Stimulated activated CD8-positive, alpha-beta memory T cell treated with anti-CD3 and anti-CD28 coated beads, Interleukin-12 subunit alpha, Interleukin-12 subunit beta, amount 100 ng/mL, for 4 hours (primary cell): ENCODE measurements at places on chromosomes 7 and 10.

GRCh38 chr7:127979728-127980126, 51.5 kb downstream of the LRRC4 start:
- DNase-seq: no peak

DNA sequence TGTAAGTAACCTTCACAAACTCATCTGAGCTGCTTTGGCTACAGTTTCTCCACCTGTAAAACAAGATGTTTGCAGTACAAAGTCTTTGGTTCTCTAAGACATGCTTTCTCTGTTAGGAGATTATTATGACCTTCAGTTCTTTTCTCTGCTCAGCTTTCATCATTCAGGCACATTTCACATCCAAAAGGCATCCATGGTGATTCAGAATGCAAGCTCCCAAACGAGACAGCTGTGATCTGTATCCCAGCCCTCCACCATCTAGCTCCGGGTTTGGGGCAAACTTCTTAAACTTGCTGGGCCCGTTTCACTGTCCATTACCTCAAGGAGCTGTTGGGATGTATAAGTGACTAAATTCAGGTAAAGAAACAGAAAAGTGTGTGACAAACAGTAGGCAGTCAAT, 95.8 kb upstream of the COL1A2 start:
- no peak for DNase-seq

- no peak for DNase-seq
Observed at GRCh38 chr7:47190462-47190861, 391.4 kb downstream of the TNS3 start.

DNA sequence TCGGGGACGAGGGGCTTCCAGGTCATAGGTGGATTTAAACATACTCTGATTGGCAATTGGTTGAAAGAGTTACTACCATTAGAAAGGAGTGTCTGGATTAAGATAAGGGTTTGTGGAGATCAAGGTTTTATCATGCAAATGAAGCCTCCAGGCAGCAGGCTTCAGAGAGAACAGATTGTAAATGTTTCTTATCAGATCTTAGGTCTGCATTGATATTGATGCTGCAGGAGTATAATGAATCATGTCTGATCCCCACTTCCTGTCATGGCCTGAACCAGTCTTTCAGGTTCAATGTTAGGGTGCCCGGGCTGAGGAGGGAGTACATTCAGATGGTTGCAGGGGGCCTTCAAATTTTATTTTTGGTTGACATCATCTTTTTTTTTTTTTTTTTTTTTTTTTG, 51.4 kb downstream of the SH3PXD2A start:
- no peak for DNase-seq

DNA sequence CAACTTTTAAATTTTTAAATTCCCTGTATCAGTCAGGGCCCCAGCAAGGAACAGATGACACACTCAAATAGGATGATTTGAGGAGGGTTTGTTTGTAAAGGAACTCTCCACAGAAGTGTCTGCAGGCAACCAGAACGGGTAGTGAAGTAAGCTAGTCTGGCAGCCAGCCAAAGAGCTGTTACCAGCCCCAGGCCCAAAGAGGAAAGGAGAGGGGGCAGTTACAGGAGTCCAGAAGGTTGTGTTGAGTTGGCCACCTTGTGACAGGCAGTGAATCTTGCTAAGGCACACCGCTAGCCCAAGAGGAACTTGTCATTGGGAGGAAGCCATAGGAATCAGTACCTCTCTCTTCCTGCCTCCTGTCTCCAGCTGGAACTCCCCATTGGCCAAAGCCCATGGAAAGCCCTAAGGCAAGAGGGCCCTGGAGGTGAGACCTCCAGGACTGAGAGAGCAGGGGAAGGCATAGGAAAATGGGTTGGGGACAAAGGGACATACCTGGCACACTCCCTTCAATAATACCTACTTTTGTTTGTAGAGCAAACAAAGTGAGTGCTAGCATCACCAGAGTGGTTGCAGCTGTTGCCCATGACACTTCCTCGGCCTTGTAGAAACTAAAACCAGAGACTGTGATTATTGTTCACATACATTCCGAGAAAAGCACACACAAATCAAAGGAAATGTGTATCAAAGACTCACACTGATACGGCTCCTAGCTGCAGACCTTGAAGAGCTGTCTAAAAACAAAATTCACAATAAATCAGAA, 25.4 kb upstream of the GATAD1 start:
- no peak for DNase-seq
